ENCODE measurements at places on chromosomes 1 and 21.

DNA sequence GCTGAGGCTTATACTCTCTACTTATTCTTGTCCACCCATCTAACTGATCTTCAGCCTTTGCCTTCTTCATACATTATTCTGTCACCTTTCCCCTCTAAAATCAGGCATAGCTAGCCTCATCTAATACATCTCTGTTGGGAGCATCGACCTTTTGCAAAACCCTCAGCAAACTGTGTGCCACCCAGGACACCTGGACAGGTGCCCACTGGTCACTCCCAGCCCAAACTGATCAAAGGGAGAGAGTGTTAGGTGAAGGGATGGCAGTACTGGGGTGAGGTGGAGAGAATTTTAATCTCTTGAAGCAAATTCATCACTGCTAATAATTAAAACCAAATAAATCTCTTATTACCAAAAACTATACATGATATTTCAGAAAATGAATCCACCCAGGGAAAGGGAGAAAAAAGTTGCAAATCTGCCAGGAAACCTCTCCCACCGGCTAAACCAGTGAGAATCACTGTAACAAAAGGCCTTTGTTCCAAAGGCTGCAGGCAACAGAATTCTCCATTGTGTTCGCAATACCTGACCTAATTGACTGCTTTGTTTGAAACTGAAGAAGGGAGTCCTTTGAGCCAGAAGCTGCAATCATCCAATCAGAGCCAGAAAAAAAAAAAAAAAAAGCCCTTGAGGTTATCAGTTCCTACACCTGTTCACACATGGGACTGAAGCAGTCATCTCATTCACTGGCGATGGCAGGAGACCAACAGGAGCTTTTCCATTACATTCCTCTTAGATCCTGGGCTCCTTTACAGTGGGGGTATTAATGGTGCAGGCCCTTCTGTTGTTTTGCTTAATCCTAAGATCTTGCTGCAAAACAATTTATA is 172.6 kb downstream of the APP start:
- no peak for DNase-seq

DNA sequence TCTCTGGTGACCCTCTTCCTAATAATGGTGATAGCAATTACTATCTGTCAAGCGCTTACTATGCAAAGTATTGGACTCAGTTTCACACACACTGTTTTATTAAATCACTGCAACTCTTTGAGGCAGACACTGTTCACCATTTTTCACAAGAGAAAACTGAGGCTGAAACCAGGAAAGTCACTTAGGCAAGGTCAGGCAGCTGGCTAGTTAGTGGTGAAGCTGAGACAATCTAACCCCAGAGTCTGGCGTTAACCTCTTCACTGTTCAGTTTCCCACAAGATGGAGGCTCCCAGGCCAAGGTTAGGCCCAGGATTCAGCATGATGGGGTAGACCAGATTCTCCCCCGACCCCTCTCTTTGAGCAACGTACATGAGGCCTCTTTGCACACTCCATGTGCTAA is 4.8 kb upstream of the GJA8 start:
- DNase-seq, result no peak

- no peak for DNase-seq
Observed at GRCh38 chr1:212635141-212635631, 26.6 kb downstream of the ATF3 start.

DNA sequence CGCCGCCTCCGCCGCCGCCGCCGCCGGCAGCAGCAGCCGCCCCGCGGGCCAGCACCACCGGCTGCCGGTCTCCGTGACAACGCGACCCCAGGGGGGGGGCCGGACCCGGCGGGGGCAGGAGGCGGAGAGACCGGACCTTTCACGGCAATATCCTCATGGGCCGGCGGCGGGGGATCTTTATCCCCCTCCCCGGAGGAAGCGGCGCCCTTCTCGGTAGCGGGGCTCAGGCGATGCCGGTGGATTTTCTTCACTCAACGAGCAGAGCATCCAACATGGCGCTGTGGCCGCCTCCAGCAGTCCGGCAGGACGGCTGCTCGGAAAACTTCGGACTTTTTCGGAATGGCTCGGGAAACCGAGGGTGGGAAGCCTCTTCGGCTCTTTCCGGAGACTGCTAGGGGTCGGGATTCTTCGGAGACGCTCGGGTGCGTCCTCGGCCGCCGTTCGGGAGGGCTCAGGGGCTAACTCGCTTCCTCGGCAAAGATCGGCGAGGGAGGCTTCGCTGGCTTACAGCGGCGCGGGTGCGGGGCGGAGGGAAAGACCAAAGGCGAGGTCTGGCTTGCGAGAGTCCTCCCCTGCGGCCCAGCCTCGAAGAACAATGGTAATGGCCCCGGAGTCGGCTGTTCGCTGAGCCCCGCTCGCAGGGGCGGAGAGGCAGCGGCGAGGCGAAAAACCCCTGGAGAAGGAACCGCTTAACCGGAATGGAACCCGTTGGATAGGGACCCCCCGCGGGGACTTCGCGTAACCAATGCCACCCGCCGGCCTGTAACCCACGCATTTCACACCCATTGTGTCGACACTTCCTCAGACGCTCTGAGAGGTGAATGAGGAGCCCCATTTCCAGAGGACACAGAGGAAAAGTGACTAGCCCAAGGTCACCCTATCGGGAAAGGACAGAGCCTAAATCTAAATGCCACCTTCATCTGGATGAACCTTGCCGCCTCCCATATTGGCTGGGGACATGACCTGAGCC is at the start of gene EIF4G3:
EIF4G3 (minus strand) TSS at position 312 of the 970 bp plus-strand sequence. CDS start 174,155 bp downstream, outside the sequence.
- peak; percentile 90 for DNase-seq

DNA sequence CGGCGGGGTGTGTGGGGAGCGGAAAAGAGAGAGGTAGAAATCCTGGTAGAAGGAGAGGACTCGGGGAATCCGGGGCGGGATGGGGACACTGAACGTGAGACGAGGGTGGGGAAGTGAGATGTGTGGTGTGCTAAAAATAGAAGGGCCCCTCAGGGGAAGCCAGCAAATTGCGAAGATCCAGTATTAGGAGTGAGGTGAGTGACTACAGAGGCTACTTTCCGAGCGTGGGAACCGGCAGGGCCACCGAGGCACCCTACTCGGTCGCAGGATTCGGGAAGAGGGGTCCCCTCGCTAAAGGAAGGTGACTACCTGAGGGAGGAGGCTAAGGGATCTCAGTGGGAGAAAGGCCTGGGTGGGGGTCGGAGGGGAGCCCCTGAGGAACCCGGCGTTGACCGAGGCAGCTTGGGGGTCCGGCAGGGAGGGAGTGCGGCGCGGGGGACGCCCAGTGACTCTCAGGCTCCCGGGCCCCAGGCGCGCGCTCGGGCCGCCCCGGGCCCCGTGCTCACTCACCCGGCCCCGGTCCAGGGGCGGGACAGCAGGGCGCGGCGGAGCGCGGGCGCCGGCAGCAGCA is 318 bp downstream of the ALDH4A1 start:
- DNase-seq, result no peak

DNA sequence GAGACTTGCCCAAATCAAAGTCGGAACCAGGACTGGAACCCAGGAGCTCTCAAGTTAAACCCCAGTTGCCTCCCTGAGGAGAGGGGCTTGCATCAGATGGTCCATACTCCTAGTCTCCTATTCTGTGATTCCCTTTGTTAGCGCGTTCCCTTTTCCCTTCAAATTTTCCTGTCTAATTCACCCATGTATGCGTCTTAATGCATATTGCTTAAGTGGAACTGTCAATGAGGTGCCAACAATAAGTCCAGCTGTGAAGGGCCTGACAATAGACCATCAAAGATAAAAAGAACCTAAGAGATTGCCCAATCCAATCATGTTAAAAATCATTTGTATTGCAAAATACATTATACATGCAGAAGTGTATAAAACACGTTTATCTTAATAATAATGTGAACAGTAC is 634 bp upstream of the SPATA6 start:
- DNase-seq, result no peak

- DNase-seq, result no peak
Observed at GRCh38 chr1:177984136-177984525, 14.3 kb upstream of the SEC16B start.

DNA sequence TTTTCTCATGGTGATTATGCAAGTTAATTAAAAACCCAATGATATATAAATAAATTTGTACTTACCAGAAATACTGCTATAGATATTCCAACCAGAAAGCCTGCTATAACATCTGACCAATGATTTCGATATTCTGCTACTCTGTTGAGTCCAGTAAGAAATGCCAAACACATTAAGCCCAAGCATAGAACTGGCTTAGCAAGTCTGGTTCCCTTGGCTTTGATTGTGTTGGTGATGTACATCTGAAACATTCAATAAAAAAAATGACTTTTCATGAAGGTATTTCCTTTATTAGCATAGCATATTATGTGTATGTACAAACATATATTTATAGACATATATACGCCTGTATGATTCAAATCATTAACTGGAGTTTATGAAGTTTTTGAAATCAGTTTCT is 82.8 kb downstream of the PLPPR5 start:
- no peak for DNase-seq

- DNase-seq, result no peak
Observed at GRCh38 chr1:105137543-105138457, 1388.1 kb downstream of the AMY1C start.

DNA sequence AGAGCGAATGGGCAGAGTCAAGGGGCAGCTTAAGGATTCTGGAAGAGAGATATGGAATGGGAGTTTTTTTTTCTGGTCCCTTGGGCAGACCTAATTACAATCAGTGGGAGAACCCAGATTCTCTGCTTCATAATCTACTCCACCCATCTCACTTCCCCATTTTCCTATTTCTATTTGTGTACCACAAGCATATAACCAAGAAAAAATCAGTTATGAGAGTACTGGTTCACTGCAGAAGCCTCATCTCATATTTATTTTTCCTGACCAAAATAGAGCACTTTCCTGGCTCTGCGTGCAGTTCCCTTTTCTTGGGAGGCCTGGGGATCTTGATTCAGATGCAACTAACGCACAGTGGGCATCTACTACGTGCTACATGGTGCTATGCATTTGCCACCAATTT is 82.2 kb upstream of the SLFNL1 start:
- no peak for DNase-seq

- DNase-seq, result no peak
Observed at GRCh38 chr21:34989337-34990151, 59.6 kb downstream of the RUNX1 start.

- no peak for DNase-seq
Observed at GRCh38 chr1:182415789-182416188, 15.3 kb upstream of the TEDDM1 start.

- no peak for DNase-seq
Observed at GRCh38 chr1:162074276-162075005, 5.0 kb downstream of the NOS1AP start.

DNA sequence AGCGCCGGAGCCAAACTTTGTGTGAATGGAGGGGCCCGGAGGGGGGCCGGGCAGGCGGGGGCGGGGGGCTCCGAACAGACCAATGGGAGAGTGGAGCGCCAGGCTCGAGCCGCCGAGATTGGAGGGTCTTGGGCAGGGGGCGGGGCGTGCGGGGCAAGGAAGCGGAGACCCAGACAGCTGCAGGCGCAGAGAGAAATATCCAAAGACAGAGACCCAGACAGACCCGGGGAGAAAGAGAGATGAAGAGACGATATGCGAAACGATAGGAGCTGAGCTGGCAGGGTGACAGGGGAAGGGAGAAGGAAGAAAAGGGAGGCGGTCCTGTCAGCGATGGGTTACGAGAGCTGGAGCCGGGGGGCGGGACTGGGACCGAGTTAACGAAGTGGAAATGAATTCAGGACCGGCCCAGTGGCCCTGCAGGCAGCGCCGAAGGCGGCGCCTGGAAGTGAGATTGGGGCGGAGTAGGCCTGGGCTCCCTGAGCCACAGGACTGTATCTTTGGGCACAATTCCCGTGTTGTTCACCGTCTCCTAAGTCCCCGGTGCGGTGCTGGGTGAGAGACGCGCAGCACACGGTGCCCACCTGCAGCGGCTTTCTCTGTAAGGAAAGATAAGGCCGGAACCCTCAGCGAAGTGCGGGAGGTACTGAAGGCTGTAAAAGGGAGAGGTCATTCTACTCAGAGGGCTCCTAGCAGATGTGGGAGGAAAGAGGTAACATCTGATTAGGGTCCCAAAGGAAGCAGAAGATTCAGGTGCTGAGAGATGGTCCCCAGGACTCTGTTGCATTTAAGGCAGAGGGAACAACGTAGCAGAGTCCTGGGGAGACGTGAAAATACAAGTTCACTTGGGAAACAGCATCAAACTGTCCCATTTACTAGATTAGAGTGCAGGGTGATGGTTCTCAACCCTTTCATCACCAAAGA is 543 bp upstream of the KCNJ10 start:
- no peak for DNase-seq

DNA sequence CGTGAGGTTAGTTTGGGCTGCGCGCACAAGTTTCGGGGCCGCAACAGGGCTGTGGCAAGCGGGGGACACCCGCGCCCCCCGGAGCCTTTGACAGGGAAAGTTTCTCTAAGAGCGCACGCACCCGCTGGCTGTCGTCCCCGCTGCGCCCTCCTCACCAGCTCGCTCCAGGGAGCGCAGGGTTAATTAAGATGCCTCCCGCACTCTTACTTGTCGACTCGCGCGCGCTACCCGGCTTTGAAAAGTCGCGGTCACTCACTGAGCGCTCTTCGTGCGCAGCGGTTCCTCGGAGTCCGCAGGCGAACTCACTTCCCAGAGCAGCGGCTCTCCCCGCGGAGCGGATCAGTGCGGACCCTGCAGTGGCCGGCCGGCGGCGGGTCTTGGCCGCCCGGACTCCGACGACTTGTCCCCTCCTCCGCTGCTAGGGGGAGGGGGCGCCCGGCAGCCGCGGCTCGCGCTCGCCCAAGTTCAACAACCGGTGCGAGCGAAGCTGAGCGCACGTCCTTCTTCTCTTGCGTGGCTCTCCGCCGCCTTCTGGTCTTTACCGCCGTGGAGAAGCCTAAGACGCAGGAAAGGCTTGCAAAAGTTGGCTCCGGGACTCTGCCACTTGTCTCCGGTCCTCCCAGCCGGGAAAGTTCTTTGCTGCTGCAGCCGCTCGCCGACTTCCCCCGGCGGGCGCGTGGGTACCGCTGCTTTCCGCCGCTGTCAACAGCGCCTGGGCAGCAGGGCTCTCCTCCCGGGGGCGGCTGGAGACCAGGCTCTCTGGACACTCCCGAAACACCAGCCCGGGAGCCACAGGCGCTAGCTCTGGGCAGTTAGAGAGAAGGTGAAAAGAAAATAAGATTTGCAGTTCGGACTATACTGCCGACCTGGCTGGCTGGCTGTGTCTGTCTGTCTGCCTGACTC is 506 bp downstream of the JUN start:
- no peak for DNase-seq

Measured in GM18507 (cell line).